ENCODE measurements at places on chromosomes 2 and 18.

- no peak for DNase-seq
Measured at GRCh38 chr2:157833721-157834120, 42.4 kb downstream of the ACVR1 start.

- DNase-seq = no peak
Measured at GRCh38 chr2:19078709-19079108, 279.7 kb downstream of the OSR1 start.

- DNase-seq = no peak
Measured at GRCh38 chr18:47244086-47244485, 7.4 kb downstream of the SKOR2 start.

GRCh38 chr18:48540251-48541025, 1.6 kb downstream of the CTIF start:
- no peak for DNase-seq

DNA sequence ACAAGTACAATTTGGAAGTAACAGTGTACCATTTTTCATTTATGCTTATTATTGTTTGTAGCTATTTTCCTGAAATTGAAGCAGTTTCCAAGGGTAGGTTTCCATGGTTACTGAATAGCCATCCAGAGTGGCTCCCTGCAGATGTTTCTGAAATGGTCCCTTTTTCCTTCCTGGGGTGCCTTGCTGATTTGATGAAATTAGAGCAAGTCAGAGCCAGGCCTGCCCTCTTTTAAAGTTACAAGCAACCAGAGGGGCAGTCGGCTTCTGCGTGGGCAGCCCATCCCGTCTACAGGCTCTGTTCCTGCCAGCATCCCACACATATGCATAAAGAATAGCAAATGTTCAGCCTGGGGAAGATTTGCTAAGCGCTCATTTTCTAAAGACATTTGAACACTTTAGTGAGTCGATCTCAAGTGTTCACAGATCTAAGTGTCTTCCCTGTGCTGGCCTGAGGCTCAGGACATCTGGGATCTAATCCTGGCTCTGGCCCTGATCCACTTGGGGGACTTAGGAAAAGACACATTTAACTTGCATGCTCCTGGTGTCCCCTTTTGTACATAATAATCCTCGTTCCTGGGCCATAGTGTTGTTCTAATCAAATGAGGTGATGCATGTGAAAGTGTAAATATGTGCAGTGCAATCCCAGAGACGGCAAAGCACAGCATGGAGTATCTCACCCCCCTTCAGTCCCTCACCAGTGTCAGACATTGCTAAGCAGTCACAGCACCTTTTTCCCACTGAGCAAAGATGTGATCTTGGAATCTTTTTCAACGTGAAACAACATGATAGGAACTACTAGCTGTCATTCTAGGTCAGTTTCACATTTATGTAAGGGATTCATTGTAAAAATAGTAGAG, 92.2 kb downstream of the STPG4 start:
- no peak for DNase-seq

- DNase-seq = no peak
Measured at GRCh38 chr18:37550118-37550875, 15.3 kb downstream of the CELF4 start.

DNA sequence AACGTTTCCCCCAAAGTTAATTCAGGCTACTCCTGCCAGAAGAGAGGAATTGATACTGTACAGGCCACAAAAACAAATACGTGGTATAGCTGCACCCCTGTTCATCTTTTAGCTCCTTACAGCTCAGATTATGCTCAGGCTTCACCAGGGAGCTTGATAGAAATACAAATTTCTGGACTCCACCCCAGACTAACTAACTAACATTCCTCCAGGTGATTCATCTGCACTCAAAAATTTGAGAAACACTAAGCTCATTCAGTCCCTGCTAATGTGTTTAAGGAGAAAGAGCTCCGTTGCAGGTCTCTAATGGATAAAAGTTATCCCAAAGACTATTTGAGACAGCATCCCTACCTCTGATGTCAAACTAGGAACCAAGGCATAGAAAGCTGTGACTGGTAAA, 36.8 kb upstream of the UNC80 start:
- no peak for DNase-seq

DNA sequence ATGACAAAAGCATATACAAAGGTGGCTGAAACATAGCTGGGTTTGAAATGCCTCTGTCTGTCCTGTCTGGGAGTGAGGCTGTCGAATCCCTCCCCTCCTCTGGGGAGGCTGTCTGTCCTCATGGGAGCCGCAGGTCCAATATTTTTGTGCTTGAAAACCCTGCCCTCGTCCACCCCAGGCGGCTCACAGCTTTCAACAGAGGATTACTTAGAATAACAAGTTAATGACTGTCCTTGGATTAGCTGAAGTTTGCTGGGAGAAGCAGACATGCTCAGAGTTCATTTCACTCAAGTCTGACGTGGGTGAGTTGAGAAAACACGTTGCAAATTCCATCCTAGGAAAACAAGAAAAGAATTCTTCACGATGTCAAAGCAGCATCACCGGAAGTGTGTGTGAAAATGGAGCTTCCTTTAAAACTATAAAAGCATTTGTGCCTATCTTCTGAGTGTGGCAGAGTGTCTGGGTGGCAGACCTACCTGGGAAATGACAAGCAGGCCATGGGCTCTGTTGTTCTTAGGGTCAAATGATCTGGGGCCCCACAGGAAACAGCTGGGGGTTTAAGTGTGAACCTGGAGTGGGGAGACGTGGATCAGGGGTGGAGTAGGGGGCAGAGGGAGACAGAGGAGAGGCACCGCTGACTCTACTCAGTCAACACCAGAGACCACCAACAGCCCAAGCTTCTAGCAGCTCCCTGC, 77.1 kb downstream of the DDX1 start:
- DNase-seq = no peak

- no peak for DNase-seq
Measured at GRCh38 chr2:183519371-183520056, 395.3 kb downstream of the NUP35 start.

GRCh38 chr2:235377176-235377575, 116.7 kb upstream of the AGAP1 start:
- DNase-seq = no peak

DNA sequence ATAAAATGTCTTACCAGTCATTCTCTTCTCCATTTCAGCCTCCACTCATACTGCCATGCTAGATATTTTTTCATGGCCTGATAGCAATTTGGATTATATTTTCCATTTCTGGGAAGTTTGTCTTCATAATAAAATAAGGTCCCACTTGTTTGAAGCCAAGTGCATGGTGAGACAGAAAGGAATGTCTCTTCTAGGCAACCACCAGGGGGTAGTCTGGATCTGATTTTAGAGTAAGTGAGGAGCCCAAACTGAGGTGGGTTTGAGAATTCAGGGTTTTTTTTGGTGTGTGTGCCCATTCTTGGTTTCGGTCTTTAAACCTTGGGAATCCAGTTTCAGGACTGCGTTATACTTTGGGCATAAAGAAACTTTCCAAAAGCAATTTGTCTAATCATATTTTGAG, 315.5 kb downstream of the RPRM start:
- no peak for DNase-seq

DNA sequence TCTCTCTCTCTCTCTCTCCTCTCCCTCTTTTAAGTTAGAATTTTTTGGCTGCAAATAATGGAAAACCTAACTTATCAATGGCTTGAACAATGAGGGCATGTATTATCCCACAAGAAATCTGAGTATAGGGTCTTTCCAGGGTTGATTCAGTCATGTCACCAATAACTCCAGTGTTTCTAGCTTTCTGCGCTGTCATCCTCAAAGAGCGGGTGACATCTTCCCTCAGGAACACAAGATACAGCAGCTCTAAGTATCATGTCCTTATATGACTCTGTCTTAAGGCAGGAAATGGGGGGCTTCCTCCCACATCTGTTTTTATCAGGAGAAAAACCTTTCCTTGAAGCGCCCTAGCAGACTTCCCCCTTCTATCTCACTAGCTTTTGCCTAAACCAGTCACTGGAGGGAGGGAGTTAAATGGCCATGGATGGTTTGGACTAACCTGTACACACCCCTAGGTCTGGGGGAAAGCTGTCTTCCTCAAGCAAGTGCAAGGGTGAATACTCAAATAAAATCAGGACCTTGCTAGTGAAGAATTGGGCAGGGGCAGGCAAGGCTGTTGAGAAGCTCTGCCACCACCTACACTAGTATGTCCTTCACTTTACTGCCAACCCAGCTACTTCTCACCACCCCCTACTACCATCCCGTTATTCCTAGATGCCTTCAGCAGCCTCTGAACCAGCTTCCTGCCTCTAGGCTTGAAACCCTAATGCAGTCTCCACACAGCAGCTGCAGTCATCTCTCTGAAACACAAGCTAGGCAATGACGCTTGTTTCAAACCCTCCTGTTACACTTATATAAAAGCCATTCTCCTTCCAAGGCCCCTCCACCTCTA, 7.5 kb upstream of the TUBA4A start:
- DNase-seq = no peak

DNA sequence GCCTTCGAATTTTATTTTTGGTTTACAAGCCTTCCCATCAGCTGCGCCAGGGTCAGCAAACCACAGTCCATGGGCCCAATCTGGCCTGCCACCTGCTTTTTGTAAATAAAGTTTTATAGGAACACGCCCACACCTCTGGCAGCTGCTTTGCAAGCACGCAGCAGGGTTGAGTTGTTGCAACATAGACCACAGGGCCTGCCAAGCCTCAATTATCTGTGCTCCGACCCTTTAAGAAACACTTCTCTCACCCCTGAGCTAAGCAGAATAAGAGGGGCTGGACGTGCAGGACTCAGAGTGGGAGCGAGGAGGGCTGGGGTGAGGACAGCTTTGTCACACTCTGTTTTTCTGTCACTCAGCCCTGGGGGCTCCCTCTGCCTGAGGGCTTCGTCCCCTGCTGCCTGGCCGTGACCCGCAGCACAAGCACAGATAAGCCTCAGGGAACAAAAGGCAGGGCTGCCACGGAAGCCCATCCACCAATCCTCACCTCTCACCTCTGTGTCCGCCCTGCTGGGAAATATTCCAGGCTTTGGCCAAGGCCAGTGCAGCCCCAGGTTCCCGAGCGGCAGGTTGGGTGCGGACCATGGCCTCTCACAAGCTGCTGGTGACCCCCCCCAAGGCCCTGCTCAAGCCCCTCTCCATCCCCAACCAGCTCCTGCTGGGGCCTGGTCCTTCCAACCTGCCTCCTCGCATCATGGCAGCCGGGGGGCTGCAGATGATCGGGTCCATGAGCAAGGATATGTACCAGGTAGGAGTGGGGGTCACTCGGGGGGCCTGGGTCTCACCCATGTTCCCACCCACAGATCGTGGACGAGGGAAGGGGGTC, at the start of gene AGXT:
TSS of gene AGXT (plus strand) at position 539 of the 823 bp plus-strand sequence. CDS start at position 581, 42 bp downstream.
- peak; percentile 17 for DNase-seq

GRCh38 chr18:22985250-22985649, 52.1 kb downstream of the RBBP8 start:
- DNase-seq = no peak

DNA sequence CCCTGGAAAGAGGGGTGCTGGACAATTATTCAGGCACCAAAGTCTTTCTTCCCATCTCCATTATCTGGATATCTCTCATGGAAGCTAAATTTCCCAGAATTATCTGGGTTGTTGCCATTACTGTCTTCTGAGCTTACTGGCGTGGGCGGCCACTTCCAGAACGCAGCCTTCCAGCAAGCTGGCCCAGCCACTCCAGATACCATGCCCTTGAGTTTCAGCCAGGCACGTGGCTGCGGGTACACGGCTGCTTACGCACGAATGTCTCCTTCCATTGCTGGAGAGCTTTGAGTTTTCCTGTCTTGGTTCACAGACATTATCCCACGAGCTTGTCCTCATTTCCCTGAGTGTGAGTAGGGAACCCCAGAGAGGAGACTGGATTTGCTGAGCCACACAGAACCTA, 32.7 kb downstream of the CELF4 start:
- DNase-seq = no peak

DNA sequence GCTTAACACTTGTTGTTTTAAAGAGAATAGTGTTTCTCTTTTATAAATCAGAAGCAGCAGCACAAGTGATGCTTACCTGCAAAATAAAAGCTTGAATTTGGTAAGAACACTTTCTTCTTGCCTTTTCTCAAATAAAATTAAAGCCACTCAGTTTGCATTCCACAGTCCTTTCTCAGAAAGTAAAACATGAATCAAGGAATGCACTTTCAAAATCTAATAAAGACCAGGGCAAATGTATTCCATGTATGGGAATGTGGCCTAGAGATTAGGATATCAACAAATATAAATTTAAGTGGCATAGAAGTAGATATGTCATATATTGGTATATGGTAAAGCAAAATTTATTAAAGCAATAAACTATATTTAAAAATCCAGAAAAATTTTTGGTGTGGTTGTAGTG, 352.8 kb downstream of the THSD7B start:
- no peak for DNase-seq

- peak; percentile 83 for DNase-seq
Measured at GRCh38 chr2:23925702-23926289, 1.1 kb downstream of the ATAD2B start.

DNA sequence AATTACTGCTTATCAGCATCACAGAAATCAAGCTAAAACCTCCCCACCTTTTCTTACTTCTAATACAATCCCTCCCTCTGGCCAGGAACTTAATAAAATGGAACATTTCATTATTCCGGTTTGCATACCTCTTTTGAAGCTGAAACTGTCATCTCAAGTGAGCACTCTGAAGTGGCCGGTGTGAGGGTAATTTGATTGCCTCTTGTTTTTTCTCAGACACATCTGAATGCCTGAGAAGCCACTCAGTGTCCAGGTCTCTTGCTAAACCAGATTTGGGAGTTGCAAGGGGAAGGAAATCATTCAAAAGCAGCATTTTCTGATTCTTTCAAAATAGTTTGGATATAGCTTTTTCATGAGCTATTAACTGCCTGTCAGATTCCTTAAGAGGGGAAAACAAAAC, 190.3 kb downstream of the C1D start:
- DNase-seq = no peak

DNA sequence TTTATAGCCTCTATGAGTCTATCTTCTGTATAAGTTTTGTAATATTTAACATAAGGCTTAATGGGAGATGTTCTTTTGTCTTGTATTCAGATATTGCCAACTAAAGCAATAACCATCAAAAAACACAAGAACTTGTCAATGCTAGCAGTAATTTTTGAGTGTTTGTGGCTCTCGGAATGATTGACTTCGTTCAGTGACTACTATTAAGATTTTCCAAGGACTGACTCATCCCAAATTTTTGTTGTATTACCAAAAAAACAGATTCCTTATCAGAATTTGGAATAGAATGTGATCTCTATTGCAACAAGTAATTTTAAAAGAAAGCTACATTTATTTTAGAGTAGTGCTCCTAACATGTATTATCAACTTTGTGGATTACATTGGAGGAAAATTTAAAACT, 8.1 kb downstream of the NABP1 start:
- no peak for DNase-seq

DNA sequence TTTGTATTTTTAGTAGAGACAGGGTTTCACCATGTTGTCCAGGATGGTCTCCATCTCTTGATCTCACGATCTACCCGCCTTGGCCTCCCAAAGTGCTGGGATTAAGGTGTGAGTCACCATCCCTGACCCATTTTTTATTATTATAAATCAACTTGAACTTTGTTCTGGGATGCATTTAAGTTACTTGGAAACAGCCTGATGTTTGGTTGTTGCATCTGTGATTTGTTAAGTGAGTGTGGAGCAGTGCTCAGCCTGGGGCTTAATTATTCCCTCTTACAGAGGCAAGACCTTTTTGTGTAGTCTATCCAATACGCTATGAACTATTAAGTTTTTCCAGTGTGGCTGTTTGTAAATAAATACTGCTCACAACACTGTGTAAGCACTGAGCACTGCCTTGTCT, 32.6 kb downstream of the MTA3 start:
- DNase-seq = no peak
